Vagina (tissue), 2 donors: ENCODE measurements at places on chromosomes 6 and 20.
A peak's percentile ranks its signal among the peaks of the same experiment; 100 is the strongest.

- no peak for DNase-seq
Measured at GRCh38 chr6:90328004-90328403, 31.4 kb upstream of the BACH2 start.

DNA sequence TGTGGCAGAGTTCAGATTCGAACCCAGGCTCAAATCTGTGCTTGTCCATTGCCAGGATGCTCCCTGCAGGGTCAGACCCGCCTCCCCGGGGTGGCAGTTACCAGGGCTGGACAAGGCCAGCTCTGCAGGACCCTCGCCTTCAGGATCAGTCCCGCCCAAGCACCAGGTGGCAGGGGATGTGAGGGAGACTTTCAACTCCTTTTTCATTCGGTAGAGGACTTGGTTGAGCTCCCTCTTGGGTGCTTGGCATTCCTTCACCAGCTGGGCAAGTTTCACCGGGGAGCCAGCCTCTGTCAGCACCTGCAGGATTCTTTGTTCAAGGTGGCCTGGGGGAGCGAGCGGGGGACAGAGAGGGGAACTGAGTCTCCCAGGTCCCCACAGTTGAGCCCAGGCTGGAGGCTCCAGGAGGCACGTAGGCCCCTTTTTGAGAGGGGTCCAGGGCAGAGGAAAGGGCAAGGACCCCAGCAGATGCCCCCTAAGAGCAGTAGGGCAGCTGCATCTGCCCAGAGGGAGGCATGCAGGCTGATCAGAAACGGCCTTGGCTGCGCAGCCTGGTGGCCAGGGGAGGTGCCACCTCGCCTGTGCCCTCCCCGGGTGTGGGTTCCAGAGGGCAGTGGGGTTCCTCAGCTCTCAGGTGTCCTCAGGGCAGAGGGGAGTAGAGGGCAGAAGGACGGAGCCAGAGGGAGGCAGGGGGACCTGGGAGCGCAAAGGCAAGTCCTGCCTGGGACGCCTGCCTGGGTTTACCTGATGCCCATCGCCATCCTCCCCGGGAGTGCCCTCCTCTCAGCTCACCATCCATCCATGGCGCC lies 3.9 kb downstream of the ZBP1 start:
- DNase-seq, result peak; percentile 92

DNA sequence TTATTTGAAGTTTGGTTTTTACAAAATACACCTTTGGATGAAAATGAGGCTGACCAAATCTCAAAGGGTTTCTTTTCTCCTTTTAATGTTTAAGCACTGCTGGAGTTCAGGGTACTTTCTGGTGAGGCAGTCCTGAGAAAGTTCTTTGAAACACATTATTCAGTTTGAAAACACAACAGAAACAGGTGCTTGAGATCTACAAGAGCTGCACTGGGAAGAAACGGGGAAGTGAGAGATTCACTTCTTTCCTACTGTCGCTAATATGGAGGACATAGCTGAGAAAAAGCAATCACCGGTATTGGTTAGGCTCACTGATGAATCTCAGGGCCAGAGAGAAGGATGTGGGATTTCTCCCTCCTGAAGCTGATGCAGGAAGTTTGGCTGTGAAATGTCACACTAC lies 22.9 kb upstream of the TMEM170B start:
- DNase-seq, result no peak

GRCh38 chr20:46621492-46621891 lies 29.8 kb downstream of the SLC13A3 start:
- no peak for DNase-seq

- DNase-seq, result no peak
Measured at GRCh38 chr6:160198606-160199211, 59.9 kb downstream of the SLC22A2 start.

- DNase-seq, result no peak
Measured at GRCh38 chr6:22613695-22614094, 44.3 kb downstream of the HDGFL1 start.

GRCh38 chr6:147133669-147134068 lies 70.5 kb upstream of the STXBP5 start:
- DNase-seq, result no peak

DNA sequence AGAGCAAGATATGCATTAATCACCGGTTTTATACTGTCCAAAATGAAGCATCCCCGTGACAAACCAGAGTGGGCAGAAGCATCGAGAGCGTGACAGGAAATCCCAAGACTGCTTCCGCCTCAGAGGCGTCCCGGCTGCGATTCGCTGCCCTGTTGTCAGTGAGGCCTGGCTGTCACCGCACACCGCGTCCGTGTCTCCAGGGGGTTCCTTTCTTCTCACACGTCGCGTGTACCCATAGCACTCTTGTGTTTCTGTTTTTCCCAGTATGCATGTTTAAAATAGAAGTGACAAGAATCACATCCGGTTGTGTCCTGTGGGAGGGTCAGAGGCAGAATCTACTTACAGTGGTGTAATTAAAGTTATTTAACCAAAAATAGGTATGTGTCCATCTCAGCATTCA lies 8.3 kb upstream of the ADRM1 start:
- DNase-seq, result no peak

GRCh38 chr6:107600121-107600520 lies 110.2 kb downstream of the SOBP start:
- DNase-seq, result peak; percentile 58

DNA sequence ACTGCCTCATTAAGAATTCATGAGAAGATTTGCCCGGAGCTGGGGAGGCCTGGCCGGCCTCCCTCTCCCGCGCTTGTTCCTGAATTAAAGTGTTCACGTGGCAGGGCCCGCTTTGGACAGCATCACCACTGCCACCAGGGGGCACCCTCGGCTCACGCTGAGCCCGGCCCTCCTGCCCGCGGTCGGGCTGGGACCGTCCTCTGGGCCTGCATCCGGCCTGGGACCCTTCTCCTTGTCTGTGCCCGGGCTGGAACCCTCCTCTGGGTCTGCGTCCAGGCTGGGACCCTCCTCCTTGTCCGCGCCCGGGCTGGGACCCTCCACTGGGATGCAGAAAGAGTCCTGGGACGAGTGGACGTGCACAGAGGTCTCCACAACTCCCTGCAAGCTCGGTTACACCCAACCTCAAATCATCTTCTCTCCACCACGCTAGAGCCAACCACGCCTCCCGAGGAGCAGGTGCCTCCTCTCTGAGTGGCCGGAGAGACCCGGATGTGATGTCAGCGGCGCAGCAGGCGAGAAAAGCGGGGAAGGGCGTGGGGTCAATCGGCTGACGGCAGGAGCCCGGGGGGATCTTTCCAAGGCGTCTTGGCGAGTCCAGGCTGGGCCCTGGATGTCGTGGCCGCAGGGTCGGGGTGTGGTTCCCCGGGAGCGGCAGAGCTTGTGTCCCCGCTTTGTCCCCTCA lies 50.9 kb upstream of the DACT2 start:
- no peak for DNase-seq

DNA sequence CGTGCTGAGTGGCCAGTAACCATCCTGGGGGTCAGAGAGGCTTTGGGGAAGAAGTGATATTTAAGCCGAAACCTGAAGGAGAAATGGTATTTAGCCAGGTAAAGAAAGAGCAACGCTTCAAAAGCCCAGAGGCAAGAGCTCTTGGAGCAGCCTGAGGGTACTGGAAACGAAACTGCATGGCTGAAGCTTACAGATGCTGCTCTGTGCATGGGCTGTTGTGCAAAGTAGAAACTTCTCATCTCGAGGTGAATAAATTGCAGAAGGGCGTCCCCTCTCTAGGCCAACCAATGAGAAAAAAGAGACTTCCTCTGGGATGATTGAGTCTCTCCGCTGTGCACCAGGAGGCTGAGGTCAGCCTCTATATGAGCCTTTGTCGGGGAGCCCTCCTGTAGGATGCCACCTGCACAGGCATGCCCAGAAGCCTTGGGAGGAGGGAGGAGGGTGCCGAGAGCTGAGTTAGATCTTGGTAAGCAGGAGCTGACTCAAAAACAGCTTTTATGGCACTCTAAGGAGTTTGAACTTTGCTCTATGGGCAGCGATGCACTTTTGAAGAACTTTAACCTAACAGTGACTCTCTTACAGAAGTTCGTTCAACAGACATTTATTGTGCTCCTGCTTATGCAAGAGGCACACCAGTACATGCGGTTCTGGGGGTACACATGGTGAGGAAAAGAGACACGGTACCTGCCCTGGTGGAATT lies 61.6 kb upstream of the EDN1 start:
- no peak for DNase-seq

DNA sequence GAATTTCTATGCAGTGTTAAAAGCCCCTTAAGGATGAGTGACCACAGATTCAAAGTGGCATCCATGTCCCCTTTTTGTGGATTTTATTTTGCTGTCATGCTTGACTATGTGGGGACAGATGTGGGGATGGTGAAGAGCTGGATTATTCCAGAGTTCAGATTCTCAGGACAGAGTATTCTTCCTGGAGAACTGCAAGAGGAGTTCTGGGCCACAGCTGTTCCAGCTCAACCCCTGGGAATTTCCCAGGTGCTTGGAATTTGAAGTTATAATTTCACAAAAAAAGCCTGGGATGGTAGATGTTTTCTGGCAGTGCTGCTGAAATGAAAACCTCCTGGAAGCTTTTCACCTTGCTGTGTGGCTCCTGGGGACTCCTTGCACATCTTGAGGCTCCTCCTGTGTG lies 671.8 kb upstream of the MARCKS start:
- no peak for DNase-seq

GRCh38 chr6:98833307-98834059 lies 891 bp upstream of the POU3F2 start:
- no peak for DNase-seq

GRCh38 chr20:50394569-50394968 lies 115.6 kb upstream of the PTPN1 start:
- no peak for DNase-seq

DNA sequence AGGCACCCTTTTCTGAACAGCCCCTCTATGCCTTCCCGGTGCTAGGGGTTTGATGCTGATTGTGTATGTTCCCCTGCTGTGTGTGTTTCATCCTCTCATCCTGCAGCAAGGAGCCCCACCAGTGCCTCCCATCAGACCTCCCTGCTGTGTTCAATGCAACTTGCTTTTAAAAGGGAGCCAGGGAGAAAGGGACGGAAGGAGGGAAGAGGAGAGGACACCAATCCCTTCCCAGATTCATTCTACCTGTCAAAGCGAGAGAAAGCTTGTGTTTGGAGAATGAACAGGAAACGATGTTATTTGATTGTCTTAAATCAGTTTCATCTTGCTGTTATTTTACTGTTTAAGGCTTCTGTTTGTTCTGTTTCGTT lies 259.2 kb downstream of the ADGB start:
- no peak for DNase-seq

- no peak for DNase-seq
Measured at GRCh38 chr6:163841733-163842132, 427.2 kb downstream of the QKI start.

DNA sequence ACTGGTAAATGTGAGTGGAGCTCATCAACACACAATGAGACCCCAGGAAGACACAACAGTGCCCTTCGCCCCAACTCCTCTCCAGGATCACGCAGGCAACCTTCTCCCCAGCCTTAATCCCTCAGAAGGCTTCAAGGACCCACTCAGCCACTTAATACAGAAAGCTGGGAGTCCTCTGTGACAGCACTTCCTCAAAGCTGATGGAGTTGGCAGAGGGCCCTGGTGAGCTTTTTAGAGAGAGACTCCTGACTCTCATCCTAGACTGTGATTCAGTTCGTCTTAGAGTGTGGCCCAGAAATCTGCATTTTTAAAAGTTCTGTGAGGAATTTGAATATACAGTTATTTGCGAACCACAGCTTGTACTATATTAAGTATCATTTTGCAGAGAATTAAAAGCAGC lies 187.7 kb downstream of the UST start:
- DNase-seq, result no peak

GRCh38 chr20:19785173-19785982 lies 27.3 kb downstream of the RIN2 start:
- no peak for DNase-seq

- no peak for DNase-seq
Measured at GRCh38 chr20:43263226-43263625, 73.5 kb upstream of the PTPRT start.

- no peak for DNase-seq
Measured at GRCh38 chr6:2480267-2480966, 235.0 kb upstream of the GMDS start.

GRCh38 chr6:16296061-16296670 lies 57.8 kb downstream of the GMPR start:
- DNase-seq, result no peak

DNA sequence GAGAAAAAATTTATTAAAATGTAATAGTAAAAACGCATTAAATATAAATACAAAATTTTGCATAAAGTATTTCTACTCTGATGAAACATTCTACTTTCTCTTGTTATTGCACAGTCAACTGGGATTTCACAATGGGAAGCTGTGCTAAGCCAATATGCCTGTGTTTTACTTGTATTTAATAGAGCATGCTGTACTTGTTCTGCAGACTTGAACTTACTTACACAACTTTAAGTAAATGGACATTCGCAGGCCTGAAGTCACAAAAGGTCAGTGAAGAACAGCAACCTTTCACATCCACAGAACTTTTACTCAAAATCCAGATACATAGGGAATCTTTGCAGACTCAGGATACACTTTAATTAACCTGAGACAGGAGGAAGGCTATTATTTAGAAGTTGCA lies 409.5 kb downstream of the BTBD3 start:
- DNase-seq, result no peak

DNA sequence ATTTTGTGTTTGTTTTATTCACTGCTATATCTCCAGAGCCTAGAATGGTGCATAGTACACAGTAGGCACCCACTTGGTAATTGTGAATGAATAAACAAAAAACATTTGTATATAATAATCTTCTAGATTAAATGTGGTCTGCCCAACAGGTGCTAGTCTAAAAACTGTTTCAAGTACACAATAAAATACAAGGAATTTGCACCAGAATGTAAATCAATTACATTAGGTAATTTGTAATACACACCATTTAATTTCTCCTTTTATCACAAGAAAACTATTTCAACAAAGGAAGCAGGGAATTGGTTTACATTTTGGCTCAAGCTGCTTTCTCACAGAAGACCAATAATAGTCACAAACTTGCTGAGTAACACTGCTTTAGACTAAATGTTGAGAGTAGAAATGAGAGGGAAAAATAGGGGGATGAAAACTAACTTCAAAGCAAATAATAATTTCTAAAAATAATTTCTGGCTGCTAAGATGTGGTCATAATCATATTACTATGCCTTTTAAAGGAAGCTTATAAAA lies 22.1 kb downstream of the RUNX2 start:
- no peak for DNase-seq

DNA sequence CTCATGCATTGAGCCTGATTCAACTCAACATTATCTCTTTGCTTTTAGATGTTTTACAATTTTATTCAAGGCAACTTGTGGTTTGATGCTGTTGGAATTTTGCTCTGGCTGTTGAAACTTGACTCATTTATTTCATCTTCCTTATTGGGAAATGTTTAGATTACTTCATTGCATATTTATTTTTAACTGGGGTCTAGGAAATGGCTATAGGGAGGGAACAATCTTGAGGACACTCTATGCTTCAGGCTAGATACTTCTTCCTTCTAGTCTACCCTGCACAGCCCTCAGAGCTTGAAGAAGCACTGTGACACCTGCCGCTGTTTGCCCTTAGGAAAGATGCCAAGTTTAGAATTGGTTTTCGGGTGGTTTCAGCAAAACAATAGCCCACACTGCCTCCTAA lies 183.4 kb downstream of the ADGRG6 start:
- DNase-seq, result no peak
